ENCODE measurements at places on chromosomes 7 and 10. TPM values are rescaled to one million over a fixed set of nuclear protein-coding genes. Genes with fewer than 3 reads are reported as not detected.

GRCh38 chr7:135342887-135343286 is 109.2 kb downstream of the STRA8 start:
- H3K27ac ChIP-seq, result no peak overlapping the region
- peaks cover 5% of the 10 kb centered on the region for H3K4me1 ChIP-seq
- DNase-seq, result no peak
- H3K27me3 ChIP-seq, result no peaks in the 10 kb centered on the region
- no peak overlapping the region for H3K4me3 ChIP-seq

The GNGT1 gene
- not detected for total RNA-seq

GRCh38 chr7:19728716-19729115 is 19.9 kb upstream of the POLR1F start:
- H3K27ac ChIP-seq, result no peak overlapping the region
- H3K27me3 ChIP-seq, result peaks cover 14% of the 10 kb centered on the region
- H3K36me3 ChIP-seq, result no peaks in the 10 kb centered on the region
- no peak overlapping the region for H3K4me3 ChIP-seq
- DNase-seq, result no peak

DNA sequence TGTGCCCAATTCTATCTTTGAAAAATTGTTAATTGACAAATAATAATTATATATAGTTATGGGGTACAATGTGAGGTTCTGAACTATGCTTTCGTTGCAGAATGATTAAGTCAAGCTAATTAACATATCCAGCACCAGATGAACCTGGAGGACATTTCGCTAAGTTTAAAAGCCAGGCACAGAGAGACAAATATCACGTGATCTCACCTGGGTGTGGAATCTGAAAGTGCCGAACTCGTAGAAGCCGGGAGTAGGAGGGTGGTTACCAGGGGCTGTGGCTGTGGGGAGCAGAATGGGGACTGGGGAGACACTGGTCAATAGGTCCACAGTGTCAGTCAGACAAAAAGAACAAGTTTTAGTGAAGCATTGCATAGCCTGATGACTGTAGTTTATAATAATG is 332.9 kb upstream of the SHH start:
- H3K4me3 ChIP-seq, result no peak overlapping the region
- no peak for DNase-seq
- no peaks in the 10 kb centered on the region for H3K4me1 ChIP-seq

The DOCK1 gene
- 92.6 TPM for total RNA-seq

DNA sequence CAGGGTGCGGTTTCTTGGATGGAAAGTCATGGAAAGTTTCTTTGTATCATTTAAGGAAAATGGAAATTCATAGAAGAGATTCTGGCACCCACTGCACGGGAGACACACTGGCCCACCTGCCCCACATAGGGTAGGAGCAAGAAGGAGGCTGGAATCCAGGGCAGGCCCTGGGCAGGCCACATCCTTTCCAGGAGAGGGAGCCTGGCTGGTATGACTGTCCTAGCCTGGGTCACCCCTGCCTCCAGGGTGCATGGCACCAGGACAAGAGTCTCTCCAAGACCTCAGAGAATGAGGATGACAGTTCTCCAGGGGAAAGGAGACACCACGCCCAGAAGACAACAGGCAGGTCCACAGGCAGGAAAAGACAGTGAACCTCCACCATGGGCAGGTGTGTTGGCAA is 297.2 kb downstream of the TCERG1L start:
- H3K27ac ChIP-seq, result no peak overlapping the region
- peak; percentile 24 for DNase-seq

The MEIG1 gene
- not detected for total RNA-seq

The MINDY4 gene
- total RNA-seq, result 5.8 TPM

- peaks cover 12% of the 10 kb centered on the region for H3K4me1 ChIP-seq
- no peak overlapping the region for H3K27ac ChIP-seq
- H3K36me3 ChIP-seq, result no peaks in the 10 kb centered on the region
These were observed 98.6 kb upstream of the PHYHIPL start for GRCh38 chr10:59077855-59078254.

- no peaks in the 10 kb centered on the region for H3K36me3 ChIP-seq
- no peaks in the 10 kb centered on the region for H3K4me1 ChIP-seq
- H3K27me3 ChIP-seq, result no peaks in the 10 kb centered on the region
- no peak overlapping the region for H3K4me3 ChIP-seq
These were observed 120.1 kb upstream of the PPP1R9A start for GRCh38 chr7:94787285-94787684.

DNA sequence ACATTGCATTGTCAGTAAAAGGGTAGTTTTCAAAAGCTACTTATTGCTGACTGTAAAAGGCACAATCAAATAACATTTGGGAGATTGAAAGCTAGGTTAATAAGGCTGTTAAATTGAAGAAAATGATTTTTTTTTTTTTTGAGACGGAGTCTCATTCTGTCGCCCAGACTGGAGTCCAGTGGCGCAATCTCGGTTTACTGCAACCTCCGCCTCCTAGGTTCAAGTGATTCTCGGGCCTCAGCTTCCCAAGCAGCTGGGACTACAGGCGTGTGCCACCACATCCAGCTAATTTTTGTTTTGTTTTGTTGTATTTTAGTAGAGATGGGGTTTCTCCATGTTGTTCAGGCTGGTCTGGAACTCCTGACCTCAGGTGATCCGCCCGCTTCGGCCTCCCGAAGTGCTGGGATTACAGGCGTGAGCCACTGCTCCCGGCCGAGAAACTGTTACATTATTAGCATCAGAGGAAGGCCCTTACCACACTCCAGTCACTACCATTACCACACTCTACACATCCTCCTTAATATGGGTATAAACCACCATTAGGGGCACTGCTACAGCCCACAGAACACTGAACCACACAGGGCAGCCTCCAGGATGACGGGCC is 1.0 kb downstream of the CYP51A1 start:
- H3K27ac ChIP-seq, result peak overlapping the region; percentile 96
- H3K4me3 ChIP-seq, result peak overlapping the region; percentile 98
- H3K4me1 ChIP-seq, result peaks cover 31% of the 10 kb centered on the region
- H3K27me3 ChIP-seq, result no peaks in the 10 kb centered on the region
- peaks cover 15% of the 10 kb centered on the region for H3K36me3 ChIP-seq
- DNase-seq, result no peak

DNA sequence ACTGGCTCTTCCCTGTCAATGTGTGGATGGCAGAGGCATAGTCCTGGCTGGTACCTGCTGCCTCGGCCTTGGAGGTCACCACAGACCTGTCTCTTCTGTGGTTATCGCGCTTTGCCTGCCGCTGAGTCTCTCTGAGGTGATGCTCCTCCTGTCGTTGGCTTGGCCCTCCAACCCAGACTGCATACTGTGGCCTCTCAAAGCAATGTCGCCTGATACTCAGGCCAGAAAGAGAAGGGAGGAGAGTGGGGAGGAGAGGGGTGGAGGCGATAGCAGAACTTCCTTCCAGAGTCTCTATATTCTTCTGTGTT is 133.2 kb upstream of the KCNMA1 start:
- no peaks in the 10 kb centered on the region for H3K4me1 ChIP-seq
- no peak overlapping the region for H3K27ac ChIP-seq
- no peak overlapping the region for H3K4me3 ChIP-seq
- H3K36me3 ChIP-seq, result no peaks in the 10 kb centered on the region
- H3K27me3 ChIP-seq, result no peaks in the 10 kb centered on the region
- no peak for DNase-seq

The BRAT1 gene
- total RNA-seq, result 72.9 TPM

DNA sequence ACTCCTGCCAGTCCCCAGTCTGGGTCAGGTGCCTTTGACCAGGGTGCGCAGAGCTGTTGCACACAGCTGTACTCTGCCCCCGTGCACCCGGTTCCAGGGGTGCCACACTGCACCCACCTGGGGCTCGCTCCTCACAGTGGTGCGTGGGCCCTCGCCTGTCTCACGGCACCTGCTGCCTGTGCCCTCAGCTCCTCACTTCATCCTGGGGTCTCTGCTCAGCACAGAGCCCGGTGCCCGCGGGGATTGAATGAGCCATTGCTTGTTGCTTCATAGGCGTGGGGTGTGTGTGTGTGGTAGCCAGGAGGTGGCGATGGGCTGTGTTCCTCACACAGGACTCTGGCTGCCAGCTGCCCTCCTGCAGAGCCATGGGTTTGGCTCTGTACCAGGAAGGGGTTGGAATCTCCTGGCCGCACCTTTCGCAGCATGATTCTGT is 18.5 kb downstream of the EIF3B start:
- H3K27ac ChIP-seq, result no peak overlapping the region
- H3K4me1 ChIP-seq, result peaks cover 3% of the 10 kb centered on the region

DNA sequence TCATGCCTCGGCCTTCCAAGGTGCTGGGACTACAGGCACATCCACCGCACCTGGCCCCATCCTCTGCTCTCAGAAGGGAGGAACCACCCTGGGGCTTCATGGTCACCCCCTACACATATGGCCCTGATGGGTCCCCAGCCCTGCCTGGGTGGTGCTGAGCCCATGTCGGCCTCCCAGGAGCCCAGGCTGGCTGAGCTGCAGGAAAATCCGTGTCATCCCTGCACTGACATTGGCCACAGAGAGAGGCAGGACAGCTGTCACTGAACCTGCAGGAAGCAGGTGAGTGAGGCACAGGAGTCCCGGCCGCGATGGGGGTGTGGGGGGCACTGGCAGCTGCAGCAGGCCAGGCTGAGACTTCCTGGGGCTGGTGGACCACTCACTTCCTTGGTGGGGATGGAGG is 8.0 kb downstream of the GRIFIN start:
- peaks cover 7% of the 10 kb centered on the region for H3K4me1 ChIP-seq
- DNase-seq, result no peak
- H3K27me3 ChIP-seq, result no peaks in the 10 kb centered on the region
- H3K36me3 ChIP-seq, result no peaks in the 10 kb centered on the region
- no peak overlapping the region for H3K27ac ChIP-seq

The PGAM2 gene
- 5.0 TPM for total RNA-seq

The SPDYE8 gene
- not detected for total RNA-seq

GRCh38 chr7:46391231-46392201 is 470.4 kb upstream of the IGFBP3 start:
- no peaks in the 10 kb centered on the region for H3K27me3 ChIP-seq
- DNase-seq, result no peak
- H3K36me3 ChIP-seq, result no peaks in the 10 kb centered on the region
- H3K4me1 ChIP-seq, result peaks cover 5% of the 10 kb centered on the region
- H3K27ac ChIP-seq, result no peak overlapping the region
- H3K4me3 ChIP-seq, result no peak overlapping the region

GRCh38 chr7:158127241-158127640 is 460.4 kb downstream of the PTPRN2 start:
- H3K4me1 ChIP-seq, result no peaks in the 10 kb centered on the region
- H3K36me3 ChIP-seq, result no peaks in the 10 kb centered on the region

The SDK1 gene
- total RNA-seq, result 3.8 TPM

DNA sequence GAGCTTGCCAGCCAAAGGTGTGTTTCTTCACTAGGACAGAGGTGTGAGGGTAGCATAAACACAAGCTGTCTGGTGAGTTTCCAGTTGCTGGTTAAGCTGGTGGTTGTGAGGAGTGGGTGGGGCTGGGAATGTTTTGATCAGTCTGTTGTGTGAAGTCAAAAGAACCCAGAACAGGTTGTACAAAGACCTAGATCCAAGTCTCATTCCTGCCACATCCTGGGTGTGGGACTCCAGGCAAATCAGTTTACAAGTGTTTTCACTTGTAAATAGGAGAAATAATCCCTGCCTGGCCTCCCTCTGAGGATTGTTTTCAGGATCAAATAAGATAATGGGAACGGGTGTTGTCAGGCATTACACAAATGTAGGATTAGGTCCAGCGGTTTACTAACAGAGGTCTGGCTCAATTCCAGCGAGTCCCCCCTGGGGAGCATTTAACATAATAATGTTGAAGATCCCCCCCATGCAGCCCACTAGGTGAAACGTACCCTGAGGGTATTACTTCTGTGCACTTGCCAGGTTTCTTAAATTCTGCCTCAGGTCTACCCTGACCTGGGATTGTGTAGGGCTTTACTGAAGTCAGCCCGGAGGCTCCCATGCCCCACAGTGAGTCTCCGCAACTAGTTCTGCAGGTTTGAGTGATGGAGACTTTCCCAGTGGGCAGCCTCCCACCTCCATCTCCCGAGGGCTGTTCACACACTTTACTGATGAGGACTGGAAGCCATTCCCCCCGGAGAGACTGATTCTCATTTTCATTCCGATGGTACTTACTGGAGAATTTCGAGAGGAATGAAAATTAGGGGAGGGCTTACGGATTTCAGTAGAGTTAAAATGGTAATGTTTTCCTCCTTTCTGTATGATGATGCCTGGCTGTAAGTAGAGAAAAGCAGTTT is 2.7 kb upstream of the FRAT2 start:
- peaks cover 43% of the 10 kb centered on the region for H3K4me1 ChIP-seq
- no peak for DNase-seq
- H3K27ac ChIP-seq, result peak overlapping the region; percentile 98
- peak overlapping the region; percentile 30 for H3K4me3 ChIP-seq
- H3K36me3 ChIP-seq, result no peaks in the 10 kb centered on the region

The KRIT1 gene
- total RNA-seq, result 66.1 TPM

DNA sequence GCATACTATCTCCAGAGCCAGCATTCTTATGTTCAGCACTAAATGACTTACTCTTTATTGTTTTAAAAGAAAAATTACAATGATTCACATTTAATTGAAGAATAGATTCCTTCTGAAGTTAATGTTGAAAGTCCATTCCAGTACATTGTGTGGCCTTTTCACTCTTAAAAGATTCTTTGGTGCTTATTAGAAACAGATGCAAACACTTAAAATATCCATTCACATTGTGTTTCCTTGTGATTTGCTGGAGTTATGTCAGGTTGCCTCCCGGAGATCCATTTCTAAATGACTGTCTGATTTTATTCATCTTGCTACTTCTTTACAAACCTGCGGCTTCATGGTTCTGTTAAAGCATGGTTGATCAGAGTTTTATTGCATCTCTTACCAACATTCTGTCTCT is 152.8 kb downstream of the FOXP2 start:
- H3K4me3 ChIP-seq, result no peak overlapping the region
- no peak overlapping the region for H3K27ac ChIP-seq
- no peaks in the 10 kb centered on the region for H3K27me3 ChIP-seq
- H3K4me1 ChIP-seq, result no peaks in the 10 kb centered on the region
- H3K36me3 ChIP-seq, result no peaks in the 10 kb centered on the region

DNA sequence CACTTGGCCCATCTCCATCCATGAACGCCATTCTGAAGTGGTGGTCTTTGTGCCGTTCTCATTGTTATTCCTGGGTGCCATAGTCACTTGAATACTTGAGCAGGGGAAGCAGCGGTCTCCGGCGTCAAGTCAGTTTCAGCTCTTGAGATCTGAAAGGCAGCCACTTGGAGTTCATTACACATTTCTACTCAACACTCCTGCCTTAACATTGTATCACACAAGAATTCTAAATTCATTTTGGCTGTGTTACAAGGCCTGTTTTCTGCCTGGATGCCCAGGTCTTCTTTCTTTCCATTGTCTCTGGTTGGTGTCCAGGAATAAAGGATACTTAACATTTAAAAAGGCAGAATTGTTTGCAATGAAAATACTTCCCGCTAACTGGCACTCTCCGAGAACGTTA is 69.0 kb upstream of the RAB11FIP2 start:
- H3K4me1 ChIP-seq, result peaks cover 18% of the 10 kb centered on the region
- no peaks in the 10 kb centered on the region for H3K36me3 ChIP-seq
- H3K4me3 ChIP-seq, result no peak overlapping the region
- no peak overlapping the region for H3K27ac ChIP-seq
- no peak for DNase-seq

Measured in suprapubic skin (tissue), 4 donors.